ENCODE measurements at places on chromosomes 7 and 10.
A peak's percentile ranks its signal among the peaks of the same experiment; 100 is the strongest.

DNA sequence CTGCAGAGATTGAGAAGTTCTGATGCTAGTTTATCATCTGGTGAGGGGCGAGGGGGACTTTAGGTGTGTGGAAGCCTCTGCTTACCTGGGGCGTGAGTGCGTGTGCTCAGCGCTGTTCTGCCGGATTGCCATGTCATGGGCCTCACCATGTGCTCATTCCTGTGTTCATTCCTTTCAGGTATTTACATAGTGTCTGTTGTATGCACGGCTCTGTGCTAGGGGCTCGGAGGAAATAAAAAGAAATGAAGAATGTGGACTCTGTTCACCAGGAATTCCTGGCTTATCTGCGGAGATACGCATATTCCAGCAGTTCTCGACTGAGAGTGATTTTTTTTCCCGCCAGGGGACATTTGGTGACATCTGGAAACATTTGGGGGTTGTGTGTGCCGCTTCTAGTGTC lies 152.0 kb downstream of the CAMK1D start:
- DNase-seq, result no peak

GRCh38 chr7:17408245-17408903 lies 109.9 kb downstream of the AHR start:
- no peak for DNase-seq

GRCh38 chr10:73762915-73763314 lies 18.7 kb downstream of the SEC24C start:
- no peak for DNase-seq

DNA sequence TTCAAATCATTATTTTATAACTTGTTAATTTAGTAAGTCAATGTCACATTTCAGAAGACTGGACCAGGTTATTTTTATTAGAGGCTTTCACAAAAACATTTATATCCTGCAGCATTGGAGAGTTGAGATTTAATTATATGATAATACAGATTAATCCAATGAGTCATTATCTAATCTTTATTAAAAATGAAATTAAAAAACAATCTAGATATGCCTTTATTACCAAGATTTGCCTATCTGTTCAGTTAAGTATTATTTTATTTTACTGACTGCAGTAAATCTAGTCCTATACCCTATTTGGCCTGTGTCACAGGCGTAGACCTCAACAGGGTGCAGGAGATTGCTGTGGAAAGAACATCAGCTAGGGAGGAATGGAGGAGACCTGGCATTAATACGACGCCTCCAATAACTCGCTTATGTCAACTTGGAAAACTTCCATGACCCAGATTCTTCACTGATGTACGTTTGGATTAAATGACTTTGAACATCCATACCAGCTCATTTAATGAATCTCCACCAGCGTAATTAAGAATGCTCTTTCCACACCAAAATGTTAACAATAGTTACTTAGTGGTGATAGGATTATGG lies 18.2 kb downstream of the PAXIP1 start:
- no peak for DNase-seq

DNA sequence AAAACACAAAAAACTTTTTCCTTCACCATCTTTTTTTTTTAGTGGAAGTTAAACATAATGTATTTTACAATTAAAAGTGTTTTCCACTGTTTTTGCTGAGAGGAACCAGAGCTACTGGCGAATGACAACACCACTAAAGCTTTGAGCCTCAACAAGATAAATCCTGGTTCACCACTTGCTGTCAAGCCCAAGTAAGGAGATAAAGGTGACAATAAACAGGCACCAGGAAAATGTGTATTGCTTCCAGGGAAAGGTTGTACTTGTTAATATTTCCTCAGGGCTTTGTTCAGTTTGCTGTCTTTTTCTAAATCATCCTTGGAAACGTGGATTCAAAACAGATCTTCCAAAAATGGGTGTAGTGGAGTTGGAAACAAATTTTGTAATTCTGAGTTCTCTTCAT lies 109.9 kb upstream of the ANKRD30A start:
- no peak for DNase-seq

DNA sequence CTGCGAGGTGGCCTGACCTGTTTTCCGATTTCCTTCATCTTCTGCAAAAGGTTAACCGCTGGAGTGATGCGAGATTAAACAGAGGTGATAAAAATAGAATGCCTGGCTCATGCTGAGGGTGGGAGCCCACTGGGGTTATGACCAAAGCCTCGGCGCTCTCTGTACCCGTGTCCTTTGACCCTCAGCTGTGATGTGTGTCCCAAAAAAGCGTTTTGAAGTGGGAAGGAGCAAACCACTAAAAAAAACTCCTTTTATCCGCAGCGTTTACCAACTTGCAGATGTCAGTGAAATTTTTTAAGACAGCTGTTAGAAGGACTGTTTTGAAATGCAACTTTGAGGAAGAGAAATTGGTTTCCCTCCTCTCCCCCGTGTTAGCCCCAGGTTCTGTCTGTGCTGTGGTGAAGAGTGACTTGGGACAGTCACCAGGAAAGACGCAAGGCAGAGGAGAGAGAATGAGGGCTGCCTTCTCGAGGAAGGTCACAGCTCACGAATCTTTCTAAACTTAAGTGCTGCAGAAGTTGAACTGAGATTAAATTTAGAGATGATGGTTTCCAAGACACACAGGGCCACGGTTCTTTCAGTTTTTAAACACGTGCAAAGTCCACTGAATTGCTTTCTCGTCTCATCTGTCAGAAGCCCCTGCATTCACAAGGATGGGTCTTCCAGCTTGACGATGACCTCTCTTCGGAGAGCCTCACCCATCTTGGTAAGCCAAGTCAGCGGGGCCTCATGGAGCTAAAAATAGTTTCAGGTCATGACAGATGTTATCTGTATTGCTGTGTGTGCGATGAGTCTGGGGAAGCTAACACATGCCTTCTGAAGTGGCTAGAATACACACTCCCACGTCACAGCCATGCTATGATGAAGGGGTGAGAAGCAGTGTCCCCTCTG lies 27.6 kb downstream of the AMZ1 start:
- DNase-seq, result peak; percentile 54

DNA sequence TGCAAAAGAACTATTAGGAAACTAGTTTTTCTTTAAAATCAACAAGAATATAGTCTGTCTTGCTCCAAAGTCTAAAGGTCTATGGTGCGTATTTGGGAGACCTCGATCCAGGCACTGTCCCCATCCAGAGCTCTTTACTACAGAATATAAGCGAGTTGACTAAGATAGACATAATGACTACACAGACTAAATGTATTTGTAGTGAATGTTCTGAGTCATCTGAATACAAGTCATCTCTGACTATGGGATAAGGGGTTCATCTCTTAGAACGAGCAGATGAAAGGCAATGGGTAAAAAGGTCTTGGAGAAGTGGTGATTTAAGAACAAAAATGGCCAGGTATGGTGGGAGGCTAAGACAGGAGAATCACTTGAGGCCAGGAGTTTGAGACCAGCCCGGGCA lies 136.0 kb upstream of the RSU1 start:
- no peak for DNase-seq

GRCh38 chr10:6973899-6974298 lies 393.8 kb upstream of the PRKCQ start:
- DNase-seq, result no peak

GRCh38 chr7:24728503-24729364 lies 28.5 kb downstream of the GSDME start:
- DNase-seq, result peak; percentile 26

- no peak for DNase-seq
These were observed 375.5 kb downstream of the TCERG1L start for GRCh38 chr10:130935897-130936550.

DNA sequence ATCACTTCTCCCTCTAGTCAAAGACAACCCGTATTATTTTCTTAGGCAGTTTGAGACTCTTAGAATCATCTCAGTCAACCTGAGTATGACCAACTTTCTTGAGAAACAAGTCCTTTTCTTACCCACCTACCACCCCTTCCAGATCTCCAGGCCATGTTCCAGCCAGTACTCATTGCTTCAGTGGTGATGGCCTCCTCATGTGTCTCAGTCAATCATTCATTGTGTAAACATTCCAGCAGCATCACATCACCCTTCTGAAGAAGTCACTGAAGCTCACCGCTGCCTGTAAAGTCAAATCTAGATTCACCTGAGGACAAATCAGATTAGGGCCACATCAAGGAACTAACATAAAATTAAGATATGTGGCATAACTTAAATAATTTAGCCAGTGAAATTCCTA lies 467.2 kb upstream of the NRP1 start:
- DNase-seq, result no peak

GRCh38 chr7:158396301-158396905 lies 191.2 kb downstream of the PTPRN2 start:
- DNase-seq, result no peak
